ENCODE measurements at places on chromosomes 4 and X.
A peak's percentile ranks its signal among the peaks of the same experiment; 100 is the strongest.

DNA sequence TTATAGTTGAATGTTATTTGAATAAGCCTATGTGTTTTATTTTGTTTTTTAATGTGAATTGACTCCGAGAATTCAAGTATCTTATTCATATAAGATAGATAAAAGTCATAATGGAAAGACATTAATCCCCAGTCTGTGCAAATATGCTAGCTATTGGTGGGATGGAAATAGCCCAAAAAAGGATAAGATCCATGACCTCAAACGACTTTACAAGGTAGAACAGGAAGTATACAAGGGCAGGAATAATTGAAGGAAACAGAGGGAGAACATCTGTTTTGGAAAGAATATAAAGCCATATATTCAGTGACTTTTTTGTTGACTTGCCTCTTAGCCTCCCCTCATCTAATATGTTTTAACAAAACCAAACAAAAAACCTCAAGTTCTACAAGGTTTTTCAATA, 9.0 kb downstream of the ABCE1 start:
- DNase-seq = no peak

DNA sequence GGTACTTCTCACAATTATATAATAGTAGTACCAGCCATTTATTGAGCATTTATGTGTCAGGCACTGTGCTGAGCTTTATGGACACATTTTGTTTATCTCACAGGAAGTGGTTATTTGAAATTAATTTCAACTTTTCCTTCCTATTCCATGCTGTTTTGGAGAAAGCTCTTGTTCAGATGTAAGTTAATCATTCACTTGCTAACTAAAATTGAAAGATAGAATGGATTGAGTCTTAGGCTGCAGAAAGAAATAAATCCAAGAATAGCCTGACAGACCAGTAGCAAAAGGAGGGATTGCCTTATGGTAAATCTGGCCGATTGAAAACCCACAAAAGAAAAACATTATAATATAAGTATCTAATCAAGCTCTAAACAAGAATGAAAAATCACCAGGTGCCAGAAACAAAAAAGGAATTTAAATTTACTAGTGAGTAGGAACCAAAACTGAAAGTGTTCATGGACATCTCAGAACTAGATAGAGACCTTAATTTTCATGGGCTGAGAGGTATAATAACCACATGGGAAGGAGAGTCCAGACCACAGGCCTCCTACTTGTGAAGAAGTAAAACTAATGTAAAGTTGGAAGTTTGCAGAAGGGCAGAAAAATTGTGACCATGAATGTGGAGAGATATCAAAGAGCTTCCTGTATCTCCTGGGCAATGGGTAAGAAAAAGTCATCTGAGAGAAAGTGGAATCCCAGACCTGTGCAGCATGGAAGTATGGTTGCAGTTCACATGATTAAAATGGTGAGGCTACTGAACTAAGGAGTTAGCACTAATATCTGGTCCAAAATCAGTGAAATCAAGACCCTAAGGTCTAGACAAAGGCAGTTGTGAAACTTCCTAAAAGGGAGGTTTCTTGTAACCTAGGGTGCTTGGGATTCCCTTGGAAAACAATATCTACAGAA, 38.0 kb downstream of the RADX start:
- DNase-seq = no peak

DNA sequence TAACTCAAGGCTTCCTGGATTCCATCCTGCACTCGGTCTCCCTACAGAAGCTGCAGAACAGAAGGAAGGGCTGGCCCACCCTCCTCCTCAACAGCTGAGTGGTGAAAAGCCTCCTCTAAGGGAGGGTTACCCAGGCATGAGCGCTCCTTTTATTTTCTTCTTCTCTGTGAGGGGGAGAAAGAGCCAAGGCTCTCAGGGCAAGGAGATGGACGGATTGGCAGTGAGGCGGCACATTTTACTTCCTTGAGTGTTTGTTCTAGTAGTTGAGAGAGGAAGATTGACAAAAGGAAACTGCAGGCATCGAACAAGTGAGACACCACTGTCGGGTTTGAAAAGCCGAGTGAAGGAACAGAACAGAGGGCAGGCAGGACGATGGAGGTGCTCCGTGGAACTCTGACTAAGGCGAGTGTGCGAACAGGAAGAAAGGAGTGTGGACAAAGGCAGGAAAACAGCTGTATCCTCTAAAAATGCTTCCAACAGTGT, 38.4 kb upstream of the STS start:
- DNase-seq = no peak

GRCh38 chrX:23694606-23695005, 27.3 kb downstream of the PRDX4 start:
- peak; percentile 50 for DNase-seq

- no peak for DNase-seq
Measured at GRCh38 chr4:142509881-142510280, 336.2 kb downstream of the INPP4B start.

DNA sequence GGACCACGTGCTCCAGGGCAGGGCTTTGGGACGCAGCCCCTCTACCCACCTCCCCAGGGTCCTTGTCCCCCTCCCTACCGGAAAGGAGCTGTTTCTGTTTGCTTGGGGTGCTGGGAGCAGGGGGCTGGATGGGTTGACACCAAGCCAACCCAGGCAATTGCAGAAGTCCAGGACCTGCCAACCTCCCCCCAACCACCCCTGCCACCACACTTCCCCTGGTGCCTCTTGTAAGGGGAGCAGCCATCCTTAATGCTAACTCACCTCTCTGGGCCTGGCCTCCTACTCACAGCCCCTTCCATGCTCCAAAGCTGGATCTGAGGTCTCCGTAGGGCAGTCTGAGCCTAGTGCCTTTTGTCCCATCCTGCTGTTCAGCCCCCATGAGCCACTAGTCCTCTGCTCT, 631.9 kb downstream of the BCOR start:
- DNase-seq = no peak

DNA sequence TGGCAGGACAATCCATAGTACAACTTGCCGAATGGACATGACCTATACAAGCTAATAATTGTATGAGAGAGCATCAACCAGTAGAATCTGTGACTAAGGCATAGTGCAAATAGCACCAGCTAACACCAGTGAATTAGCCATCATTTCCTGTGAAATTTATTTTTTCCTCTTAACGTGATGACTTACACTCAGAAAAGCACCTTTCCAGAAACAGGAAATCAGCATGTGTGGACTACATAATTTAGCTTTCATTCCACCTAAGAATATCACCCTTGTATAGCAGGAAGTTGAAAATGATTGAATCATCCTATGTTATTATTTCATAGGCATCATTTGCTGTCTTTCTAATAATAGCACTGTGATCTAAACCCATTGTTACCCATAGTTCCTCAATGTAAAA, 1393.4 kb upstream of the PCDH7 start:
- DNase-seq = no peak

DNA sequence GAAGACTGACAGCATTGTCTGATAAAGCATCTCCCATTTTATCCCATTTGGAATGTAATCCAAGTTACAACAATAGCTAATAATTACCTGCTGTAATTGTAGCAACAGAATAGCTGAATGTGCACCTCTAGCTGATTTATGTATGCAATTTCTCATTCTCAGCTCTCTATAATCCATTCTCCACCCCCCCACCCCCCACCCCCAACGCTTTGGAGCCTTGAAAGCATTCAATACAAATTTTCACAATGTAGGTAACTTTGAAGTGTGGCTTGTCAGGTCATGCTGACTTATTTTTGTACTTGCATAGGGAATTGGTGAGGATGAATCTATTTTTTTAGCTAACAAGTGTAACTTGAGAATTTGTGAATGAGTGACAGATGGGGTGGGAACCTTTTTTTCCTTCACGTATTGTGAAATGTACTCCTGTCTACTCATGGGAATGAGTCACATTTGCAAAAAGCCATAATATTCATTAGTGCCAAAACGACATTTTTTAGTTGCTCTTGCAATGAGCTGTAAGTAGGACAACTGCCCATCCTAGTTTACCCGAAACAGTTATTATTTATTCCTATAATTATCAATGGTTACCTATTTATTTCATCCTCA, 159.3 kb downstream of the PALLD start:
- DNase-seq = no peak
